ENCODE measurements at places on chromosomes 6 and 20. TPM values are rescaled to one million over a fixed set of nuclear protein-coding genes. Genes with fewer than 3 reads are reported as not detected.

The KIZ gene
- 7.4 TPM for total RNA-seq

The RCAN2 gene
- total RNA-seq: 10.8 TPM

The LKAAEAR1 gene
- 0.74 TPM for total RNA-seq

The ZC3H12D gene
- 0.74 TPM for total RNA-seq

The CST4 gene
- not detected for total RNA-seq

The ENPP5 gene
- total RNA-seq: 4.7 TPM

The TAP2 gene
- total RNA-seq: 2.2 TPM

The WFDC12 gene
- total RNA-seq: not detected

The MOXD1 gene
- total RNA-seq: 30.5 TPM

The COL10A1 gene
- not detected for total RNA-seq

The STK38 gene
- 12.3 TPM for total RNA-seq

The SPTLC3 gene
- total RNA-seq: 0.98 TPM

The CST2 gene
- total RNA-seq: not detected

The NKAIN4 gene
- 9.6 TPM for total RNA-seq

The HLA-DRA gene
- total RNA-seq: 2.2 TPM

The GRM4 gene
- 3.7 TPM for total RNA-seq

The KIAA0408 gene
- total RNA-seq: 114 TPM

The DOK5 gene
- total RNA-seq: 152 TPM

The NRSN1 gene
- 28.8 TPM for total RNA-seq

The SSTR4 gene
- total RNA-seq: not detected

The RSPO3 gene
- 34.4 TPM for total RNA-seq

The FRMD1 gene
- not detected for total RNA-seq

The TUBB2B gene
- total RNA-seq: 2,668 TPM

The OPRM1 gene
- 0.98 TPM for total RNA-seq

The JARID2 gene
- total RNA-seq: 14.3 TPM

The SOBP gene
- 58.0 TPM for total RNA-seq

The PYGB gene
- total RNA-seq: 62.4 TPM

The TRDN gene
- 0.25 TPM for total RNA-seq

The FABP7 gene
- 630 TPM for total RNA-seq

The RBM24 gene
- total RNA-seq: 26.1 TPM

The GPX5 gene
- total RNA-seq: not detected

All from temporal lobe (tissue), 4 donors.